NCI-H69 (cell line): ENCODE measurements at places on chromosomes 6 and 20.
A peak's percentile ranks its signal among the peaks of the same experiment; 100 is the strongest.

- DNase-seq = no peak
These were observed 181.1 kb upstream of the SUPT3H start for GRCh38 chr6:45558858-45559257.

- peak; percentile 83 for DNase-seq
These were observed 188.2 kb downstream of the ZFP64 start for GRCh38 chr20:52003415-52003814.

DNA sequence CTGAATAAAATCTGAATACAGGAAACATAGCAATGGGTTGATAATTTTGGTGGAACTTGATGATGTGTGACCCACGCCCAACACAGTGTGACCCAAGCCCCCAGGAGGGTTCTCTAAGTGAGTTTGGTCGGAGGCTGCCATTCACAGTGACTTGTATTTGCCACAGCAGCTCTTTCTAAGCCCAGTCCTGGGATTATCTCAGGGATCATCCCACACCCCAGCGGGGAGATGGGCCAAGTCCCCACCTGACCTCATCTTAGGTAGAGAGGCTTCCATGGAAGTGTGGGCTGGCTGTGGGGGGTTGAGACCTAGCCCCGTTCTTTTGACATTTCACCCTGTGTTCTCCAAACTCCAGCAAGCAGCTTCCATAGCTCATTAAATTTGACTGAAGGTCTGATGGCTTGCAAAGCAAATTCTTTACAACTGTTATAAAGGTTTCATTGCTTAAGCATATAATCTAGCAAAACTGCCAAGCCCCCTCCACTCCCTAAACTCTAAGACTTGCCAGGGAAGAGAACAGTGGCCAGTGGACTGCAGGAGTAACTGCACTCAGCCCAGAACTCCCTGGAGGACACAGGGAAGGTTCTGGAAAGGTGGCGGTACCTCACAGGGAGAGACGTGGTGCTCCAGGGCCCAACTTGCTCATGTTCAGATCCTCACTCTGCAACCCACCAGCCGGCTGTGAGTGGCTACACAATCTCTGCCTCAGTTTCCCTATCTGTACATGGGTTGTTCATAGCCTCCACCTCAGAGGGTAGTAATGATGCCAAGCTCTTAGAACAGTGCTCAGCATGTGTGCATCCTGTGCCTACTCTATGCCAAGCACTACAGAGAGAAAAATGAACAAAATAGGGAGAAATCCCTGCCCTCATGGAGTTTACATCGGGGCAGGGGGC lies 1.0 kb upstream of the PCK1 start:
- no peak for DNase-seq

- no peak for DNase-seq
These were observed 47.8 kb upstream of the MAP7 start for GRCh38 chr6:136598048-136598447.

- DNase-seq = no peak
These were observed 5.7 kb downstream of the SUPT3H start for GRCh38 chr6:45371924-45372573.

- DNase-seq = no peak
These were observed 29.2 kb downstream of the SLC22A23 start for GRCh38 chr6:3427687-3428085.

DNA sequence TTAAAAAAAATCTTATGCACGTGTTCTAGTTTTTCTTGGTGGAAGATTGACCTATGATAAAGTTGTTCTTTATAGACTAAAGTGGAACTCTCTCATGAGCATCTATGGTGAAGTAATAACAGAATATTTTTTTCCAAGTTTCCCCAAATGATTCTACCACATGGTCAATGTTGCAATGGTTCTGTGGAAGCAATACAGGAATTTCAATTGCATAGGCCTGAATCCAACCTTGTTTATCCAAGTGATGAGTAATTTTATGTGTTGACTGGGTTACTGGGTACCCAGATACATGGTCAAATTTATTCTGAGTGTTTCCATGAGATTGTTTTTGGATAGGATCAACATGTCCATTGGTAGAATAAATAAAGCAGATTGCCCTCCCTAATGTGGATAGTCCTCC lies 581.5 kb downstream of the MMUT start:
- DNase-seq = no peak

GRCh38 chr6:53411451-53411850 lies 62.7 kb upstream of the ELOVL5 start:
- peak; percentile 7 for DNase-seq

DNA sequence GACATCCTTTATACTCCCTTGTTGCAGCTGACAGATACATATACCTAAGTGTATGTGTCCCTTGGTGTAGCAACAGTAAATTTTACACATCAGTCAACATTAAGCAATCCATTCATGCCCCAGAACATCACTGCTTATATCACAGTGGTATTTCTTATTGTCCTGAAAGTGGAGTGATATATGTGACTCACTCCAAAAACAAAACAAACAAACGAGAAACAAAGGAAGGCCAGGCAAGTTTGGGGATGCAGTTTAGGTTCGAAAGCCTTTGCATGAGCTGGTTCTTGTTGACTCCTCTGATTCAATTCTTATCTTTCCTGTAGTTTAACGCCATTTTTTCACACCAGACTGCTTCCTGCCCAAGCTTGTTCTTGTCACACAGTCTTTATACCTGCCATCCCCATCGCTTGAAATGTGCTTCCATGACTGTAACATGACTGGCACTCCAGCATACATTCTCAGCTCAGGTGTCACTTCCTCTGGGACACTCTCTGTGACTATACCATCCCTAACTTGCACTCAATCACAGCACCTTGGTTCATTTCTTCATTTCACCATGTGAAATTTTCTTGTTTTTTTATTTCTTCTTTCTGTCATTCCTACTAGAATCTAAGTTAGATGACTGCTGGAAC lies 125.0 kb upstream of the TSHZ2 start:
- DNase-seq = no peak

DNA sequence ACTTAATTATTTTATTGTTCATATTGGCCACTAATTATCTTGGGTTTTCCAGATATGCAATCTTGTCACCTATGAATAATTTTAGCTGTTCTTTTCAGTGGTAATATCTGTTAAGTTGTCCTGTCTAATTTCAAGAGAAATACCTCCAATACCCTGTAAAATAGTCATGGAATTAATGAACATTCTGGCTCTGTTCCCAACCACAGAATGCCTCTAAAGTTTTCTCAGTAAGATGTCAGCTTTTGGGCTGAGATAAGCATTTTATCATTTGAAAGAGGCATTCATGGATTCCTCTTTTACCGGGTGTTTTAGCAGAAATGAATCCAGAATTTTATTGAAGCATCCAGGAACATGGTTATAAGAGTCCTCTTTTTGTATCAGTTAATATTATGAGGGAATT lies 109.3 kb downstream of the WDR27 start:
- no peak for DNase-seq

DNA sequence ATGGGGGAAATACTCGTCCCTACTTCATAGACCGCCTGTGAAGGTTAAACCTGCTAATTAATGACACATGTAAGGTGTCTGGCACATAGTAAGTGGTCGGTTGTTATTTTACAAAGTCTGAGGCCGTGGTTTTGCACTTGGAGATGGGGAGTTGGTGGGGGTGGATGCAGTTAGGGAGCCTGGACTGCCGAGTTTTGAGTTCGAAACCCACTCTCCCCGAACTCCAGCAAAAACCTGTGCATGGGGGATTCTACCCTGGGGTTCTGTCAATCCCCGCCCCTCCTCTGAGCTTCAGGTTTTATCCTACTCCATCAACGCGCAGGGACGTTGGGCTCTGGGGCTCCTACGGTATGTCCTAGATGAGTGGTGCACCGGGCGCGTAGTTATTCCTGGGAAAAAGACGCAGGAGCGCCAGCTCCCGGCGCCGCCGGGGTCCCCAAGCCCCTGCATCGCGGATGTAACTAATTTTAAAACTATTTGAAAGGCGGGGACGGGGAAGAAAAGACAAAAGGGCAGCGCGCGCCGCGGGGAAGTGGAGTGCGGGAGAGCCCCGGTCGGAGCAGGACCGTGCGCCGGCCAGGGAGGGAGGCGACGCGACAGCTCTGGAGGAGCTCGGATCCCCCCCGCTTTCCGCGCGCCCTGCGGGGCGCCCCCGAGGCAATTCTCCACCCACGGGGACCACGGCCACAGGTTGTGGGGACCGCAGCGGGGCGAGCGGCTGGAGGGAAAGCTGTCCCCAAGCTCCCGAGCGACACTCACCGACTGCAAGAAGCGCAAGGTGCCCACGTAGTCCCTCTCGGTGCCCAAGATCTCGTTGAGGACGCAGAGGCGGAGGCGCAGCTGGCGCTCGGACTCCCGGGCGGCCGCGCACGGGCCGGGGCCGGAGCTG lies 672 bp downstream of the PREX1 start:
- DNase-seq = peak; percentile 59

DNA sequence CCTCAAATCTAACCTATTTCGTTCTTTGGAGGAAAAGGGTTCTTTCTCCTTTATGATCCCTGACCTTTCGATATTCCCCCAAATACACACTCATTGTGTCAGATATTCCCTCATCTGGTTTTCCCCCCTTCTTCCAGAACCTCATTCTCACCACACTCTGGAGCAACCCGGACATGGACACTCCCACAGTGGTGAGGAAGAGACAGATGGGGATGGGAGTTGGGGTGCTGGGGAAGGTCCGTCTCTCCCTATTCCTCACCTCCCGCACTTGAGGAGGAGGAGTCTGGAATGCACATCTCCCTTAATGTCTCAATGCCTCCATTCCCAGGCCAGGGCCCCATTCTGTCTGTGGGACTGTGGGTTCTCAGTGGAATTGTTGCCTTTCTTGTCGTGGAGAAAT lies 1.3 kb downstream of the SLC39A7 start:
- no peak for DNase-seq

GRCh38 chr6:119881416-119881815 lies 531.9 kb upstream of the MAN1A1 start:
- peak; percentile 47 for DNase-seq

DNA sequence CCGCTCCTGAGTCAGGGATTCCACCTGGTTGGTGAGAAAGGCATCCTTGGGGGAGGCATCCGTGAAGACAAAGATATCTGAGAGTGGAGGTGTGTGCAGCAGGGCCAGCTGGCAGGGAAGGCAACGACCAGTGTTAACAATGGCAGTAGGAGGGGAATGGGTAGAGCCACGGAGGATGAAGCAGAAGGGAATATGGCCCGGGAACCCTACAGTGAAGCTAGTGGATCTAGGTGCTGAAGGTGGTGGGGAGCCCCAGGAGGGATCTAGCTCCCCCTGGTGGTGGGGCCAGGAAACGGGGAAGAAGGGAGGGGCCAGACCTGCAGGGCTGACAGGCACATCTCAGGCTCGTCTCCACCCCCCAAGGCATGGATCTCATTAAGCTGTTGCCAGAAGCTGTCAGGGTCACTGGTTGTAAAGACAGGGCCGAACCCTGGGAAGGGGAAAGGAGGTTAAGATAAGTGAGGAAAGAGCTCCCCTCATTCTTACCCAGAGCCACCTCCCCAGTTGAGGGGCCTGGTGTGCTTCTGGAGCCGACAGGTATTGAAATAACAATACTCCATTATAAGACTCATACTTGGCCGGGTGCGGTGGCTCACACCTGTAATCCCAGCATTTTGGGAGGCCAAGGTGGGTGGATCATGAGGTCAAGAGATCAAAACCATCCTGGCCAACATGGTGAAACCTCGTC lies 7.3 kb downstream of the VWA7 start:
- peak; percentile 82 for DNase-seq

GRCh38 chr6:29758761-29759160 lies 35.5 kb downstream of the HLA-F start:
- DNase-seq = no peak

- peak; percentile 30 for DNase-seq
These were observed 1.6 kb downstream of the ZMYND8 start for GRCh38 chr20:47354714-47355488.

GRCh38 chr6:16419636-16420336 lies 181.4 kb downstream of the GMPR start:
- DNase-seq = no peak

GRCh38 chr6:114042267-114043016 lies 71.5 kb upstream of the HDAC2 start:
- no peak for DNase-seq

- no peak for DNase-seq
These were observed 150.7 kb downstream of the TBC1D7 start for GRCh38 chr6:13177664-13178063.

DNA sequence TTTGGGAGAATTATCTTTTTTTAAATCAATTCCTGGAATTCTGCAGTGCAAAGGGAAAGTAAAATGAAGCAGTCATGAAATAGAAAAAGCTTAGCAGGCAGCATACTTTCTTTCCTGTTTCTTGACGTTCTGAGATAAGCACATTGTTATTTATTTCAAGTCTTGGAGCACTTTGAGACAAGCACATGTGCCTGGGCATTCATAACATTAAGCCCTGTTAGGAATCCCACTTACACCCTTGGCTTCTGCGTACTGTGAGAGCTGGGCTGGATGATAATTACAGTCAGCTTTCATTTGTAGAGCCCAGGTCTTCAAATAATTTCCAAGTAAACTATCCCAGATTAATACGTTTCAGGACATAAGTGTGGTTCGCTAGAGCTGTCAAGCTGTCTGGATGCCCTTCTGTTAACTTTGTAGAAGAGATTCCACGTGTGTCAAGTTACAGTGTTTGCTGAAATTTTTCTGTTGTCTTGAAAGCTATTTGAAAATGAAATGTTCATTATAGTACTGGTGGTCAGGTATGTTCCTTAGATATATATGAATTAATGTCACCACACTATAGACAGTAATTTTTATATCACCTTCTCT lies 8.9 kb downstream of the FARS2 start:
- DNase-seq = no peak

DNA sequence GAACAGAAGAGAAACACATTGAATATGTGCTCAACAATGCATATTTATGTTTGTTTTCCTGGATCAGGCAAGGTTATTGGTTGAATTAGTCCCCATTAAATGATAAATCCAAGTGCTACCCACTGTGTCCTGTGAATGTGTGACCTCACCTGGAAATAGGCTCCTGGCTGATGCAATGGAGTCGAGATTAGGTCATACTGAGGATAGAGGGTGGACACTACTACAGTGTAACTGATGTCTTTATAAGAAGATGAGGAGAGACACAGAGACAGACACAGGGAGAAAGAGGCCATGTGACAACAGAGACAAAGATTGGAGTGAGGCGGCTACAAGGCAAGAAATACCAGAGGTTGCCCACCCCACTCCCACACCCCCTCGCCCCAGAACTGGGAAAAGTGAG lies 559.3 kb downstream of the C6orf118 start:
- no peak for DNase-seq

DNA sequence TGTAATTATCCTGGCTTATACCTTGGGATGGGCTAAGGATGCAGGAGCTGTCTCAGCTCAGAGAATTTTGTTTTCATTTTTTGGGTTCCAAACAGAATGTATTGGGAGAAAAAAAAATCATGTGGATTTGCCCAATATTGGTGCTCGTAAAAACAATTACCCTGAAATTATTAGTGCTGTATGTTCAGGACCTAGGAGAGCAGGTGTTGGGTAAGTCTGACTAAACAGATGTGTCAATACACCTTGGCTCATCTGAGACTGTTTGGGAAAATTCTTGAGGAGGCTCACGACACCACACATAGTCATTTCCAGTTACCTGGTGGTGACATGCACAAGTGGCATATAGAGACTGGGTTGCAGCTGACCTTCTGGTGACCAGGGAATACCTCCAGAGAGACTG lies 802.1 kb upstream of the FLRT3 start:
- peak; percentile 38 for DNase-seq

GRCh38 chr6:167532410-167533288 lies 207.8 kb downstream of the TTLL2 start:
- peak; percentile 19 for DNase-seq
